Left ventricle myocardium inferior (tissue), 1 donor: ENCODE measurements at places on chromosomes 5 and 9. TPM values are rescaled to one million over a fixed set of nuclear protein-coding genes. Genes with fewer than 3 reads are reported as not detected.
A peak's percentile ranks its signal among the peaks of the same experiment; 100 is the strongest.

GRCh38 chr5:134145779-134146581 lies 30.8 kb downstream of the SKP1 start:
- peak; percentile 69 for DNase-seq

- DNase-seq: no peak
Observed at GRCh38 chr9:28926306-28926705, 1353.0 kb upstream of the C9orf72 start.

DNA sequence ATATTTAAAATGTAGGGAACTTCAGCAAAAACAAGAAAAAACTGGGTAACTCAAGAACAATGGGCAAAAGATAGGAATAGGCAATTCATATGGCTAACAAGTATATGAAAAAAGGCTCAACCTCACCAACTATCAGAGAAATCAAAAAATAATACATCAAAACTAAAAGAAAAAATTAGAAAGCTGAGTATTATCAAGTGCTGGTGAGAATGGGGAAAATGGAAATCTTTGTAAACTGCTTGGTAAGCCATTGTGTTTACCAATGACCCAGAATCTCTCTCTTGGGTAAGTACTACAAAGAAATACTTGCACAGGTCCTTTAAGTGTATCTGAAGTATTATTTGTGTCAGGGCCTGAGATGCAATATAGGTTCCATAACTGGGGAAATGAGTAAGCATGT lies 27.0 kb downstream of the ABHD17B start:
- no peak for DNase-seq

DNA sequence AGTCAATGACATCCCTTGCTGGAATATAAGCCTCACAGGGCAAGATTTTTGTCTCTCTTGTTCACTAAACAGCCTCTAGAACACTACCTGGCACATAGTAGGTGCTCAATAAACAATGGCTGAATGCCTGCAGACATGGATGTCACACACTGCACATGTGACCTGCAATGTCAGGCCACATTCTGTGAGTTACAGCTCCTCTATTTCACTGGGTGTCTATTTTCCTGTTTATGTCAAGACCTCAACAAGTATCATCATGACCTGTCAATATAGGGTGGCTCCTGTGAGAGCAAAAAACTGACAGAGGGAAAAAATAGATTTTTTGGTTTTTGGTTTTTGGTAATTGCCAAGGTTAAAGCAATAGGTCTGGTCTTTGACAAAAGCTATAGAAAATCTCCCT lies 144.6 kb upstream of the KLF9 start:
- DNase-seq: no peak

Gene INSL4
- not detected for total RNA-seq

Gene RAD23B
- total RNA-seq: 104 TPM
